ENCODE measurements at places on chromosomes 6 and 20. TPM values are rescaled to one million over a fixed set of nuclear protein-coding genes. Genes with fewer than 3 reads are reported as not detected.

Gene TGIF2
- total RNA-seq, result 32.8 TPM

Gene TREML1
- total RNA-seq, result 1.2 TPM

Gene DNMT3B
- total RNA-seq, result 3.1 TPM

Gene LY6G6C
- not detected for total RNA-seq

DNA sequence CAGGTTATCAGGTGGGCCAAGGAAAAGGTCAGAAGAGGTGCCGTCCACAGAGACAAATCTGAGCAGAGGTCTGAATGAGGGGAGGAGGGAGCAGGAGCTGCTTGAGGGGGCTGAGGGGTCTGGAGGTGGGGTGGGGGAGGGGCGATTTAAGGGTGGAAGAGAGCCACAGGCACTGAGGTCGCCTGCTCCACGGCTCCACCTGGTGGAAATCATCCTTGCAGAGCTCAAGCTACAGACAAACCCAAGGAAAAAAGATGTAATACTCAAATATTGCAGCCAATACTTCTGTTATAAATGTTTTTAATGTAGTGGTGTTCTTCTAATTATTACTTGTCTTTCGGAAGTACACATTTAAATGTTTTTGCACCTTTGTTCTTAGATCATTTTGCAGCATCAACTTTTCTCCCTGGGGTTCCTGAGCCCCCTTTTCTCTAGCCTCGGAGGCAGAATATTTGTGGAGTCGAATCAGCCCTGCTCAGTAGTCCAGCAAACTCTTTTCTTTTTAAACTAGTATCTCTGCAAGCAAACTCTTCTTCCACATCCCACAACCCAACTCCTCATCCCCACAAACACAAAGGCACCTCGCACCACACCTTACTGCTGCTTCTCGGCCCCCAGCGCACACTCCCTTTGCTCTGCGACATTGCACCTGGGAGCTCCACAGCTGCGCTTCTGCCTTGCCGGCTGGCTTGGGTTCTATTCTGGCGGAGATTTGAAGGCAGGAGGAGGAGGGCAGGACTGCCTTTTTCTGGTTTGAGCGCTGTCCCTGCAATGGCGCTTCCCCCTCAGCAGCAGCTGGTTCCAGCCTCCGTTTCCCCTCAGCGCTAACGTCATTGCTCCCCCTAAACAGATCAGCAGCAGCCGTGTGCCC is 51.0 kb upstream of the TFAP2A start:
- H3K27ac ChIP-seq, result no peak overlapping the region
- H3K4me1 ChIP-seq, result no peaks in the 10 kb centered on the region

DNA sequence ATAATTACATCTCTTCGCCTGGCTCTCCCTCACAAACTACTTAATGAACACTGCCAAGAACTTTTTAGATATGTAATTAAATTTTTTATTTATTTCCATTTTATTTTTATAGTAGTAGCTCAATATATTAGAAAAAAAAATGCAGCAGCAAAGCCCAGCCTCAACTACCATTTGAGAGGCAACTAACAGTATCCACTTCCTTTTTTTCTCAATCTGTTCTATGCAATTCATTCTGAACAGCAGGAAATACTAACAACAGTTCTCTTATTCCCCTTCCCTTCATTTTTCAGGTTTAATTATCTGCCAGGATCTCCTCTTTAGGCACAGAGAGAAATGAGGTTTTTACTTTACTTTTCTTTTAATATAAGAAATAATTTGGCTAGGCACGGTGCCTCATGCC is 112.7 kb downstream of the ZNF217 start:
- no peaks in the 10 kb centered on the region for H3K27me3 ChIP-seq
- no peak overlapping the region for H3K27ac ChIP-seq

GRCh38 chr6:12369781-12370262 is 79.7 kb downstream of the EDN1 start:
- H3K27me3 ChIP-seq, result no peaks in the 10 kb centered on the region
- DNase-seq, result no peak
- H3K27ac ChIP-seq, result no peak overlapping the region
- peaks cover 2% of the 10 kb centered on the region for H3K4me1 ChIP-seq

GRCh38 chr20:5920581-5920980 is 29.8 kb downstream of the TRMT6 start:
- H3K4me3 ChIP-seq, result no peak overlapping the region
- no peak overlapping the region for H3K27ac ChIP-seq
- H3K27me3 ChIP-seq, result no peaks in the 10 kb centered on the region
- no peaks in the 10 kb centered on the region for H3K4me1 ChIP-seq

Measured in lung (tissue), 17 donors.